ENCODE measurements at places on chromosomes 3 and 15.
A peak's percentile ranks its signal among the peaks of the same experiment; 100 is the strongest.

DNA sequence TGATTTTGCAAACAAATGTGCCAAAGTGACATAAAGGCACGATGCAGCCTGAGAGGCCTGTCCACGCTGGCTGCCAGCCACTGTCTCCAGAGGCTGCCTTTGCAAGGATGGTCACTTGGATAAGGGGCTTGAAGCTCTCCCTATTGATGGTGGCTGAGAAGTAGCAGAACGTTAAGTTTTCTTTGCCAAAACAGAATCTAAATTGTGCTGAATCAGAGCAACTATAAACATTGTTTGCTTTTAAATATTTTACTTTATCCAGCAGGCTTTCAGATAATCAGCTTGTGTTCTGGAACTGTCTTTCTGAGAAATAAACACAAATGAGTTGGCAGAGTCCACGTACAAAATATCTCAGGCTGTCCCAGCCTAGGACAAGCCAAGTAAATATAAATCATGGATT lies 23.8 kb upstream of the CNBP start:
- no peak for DNase-seq

DNA sequence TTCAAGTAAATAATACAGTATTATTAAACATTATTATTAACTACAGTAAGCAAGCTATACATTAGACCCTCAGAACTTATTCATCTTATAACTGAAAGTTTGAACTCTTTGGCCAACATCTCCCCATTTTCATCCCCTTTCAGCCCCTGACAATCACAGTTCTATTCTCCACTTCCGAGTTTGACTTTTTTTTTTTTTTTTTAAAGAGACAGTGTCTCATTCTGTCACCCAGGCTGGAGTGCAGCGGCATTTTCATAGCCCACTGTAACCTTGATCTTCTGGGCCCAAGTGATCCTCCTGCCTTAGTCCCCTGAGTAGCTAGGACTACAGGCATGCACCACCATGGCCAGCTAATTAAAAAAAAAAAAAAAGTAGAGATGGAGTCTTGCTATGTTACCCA lies 41.3 kb upstream of the LRIG1 start:
- DNase-seq, result no peak

DNA sequence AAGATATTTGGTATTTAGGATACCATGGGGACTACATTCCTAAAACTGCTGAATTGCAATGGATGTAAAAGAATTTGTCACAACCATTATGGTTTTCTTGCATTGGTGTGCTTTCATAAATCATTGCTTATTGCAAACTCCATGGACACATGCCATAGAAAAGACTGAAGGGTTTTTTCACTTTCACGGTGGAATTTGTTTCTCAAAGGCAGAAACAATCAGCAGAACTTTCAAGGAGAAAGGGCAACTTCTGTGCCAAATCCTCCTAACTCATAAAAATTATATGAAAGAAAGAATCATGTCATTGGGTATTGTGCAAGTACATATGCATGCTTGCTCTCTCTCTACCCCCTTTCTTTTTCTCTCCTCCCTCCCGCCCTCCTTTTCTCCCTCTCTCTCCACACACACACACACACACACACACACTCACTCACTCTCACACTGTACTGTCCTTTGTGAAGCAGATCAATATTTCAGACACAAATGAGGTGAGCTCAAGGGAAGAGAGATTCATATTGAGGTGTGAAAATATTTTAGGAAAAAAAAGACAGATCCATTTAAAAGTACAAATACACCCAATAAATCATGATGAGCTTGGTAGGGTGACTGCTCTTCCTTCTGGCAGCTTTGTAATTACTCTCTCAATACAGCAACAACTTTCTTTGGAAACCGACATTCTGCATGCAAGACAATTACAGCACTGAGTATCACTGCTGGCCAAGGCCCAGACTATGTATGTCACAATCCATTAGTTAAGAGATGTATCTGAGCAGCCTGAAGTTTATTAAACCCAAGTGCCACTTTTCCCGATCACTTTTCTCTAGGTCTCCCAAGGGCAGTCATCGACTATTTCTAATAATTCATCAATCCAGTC lies 492.6 kb downstream of the TUSC7 start:
- DNase-seq, result no peak

- no peak for DNase-seq
Measured at GRCh38 chr3:59444294-59444671, 394.5 kb upstream of the CFAP20DC start.

- no peak for DNase-seq
Measured at GRCh38 chr3:99332718-99333117, 305.7 kb upstream of the COL8A1 start.

GRCh38 chr15:76840830-76841460 lies 64.2 kb downstream of the SCAPER start:
- DNase-seq, result no peak

GRCh38 chr15:67009576-67010569 lies 55.5 kb upstream of the SMAD3 start:
- DNase-seq, result no peak

GRCh38 chr3:169344465-169344864 lies 319.0 kb downstream of the MECOM start:
- no peak for DNase-seq

- no peak for DNase-seq
Measured at GRCh38 chr15:70220490-70221096, 122.9 kb upstream of the TLE3 start.

GRCh38 chr15:41952013-41952563 lies 20.3 kb downstream of the EHD4 start:
- no peak for DNase-seq

DNA sequence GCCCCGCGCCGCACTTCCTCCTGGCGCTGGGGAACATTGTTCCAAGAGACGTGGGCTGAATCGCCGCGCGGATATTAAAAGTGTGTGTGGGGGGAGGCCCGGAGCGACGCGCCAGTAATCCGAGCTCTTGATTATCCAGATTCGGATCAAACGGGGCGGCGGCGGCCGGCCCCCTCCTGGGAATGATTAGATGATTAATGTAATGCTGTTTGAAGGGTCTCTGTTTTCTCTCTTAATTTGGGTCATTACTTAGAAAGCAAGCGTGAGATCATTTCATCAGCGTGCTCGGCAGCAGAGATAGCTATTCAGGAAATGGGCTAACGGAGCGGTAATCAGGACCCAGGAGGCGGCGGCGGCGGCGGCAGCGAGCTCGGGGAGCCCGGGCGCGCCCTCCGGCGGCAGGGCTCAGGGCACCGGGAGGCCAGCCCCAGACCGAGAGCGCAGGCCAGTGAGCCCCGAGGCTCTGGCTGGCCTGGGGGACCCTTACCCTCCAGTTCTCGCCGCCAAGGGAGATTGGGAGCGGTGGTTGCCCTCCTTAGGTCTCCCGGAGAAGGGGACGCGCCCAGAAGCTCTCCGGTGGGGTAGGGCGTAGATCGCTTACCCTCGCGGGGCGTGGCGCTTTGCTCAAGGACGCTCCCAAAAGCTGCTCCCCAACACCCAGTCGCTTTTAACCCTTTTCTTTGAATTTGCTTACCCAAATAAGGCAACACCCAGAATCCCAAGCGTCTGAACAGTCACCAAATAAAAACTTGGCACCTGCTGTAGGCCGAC lies 4.5 kb downstream of the FEZF2 start:
- no peak for DNase-seq

- no peak for DNase-seq
Measured at GRCh38 chr15:52796753-52797520, 6.8 kb upstream of the ONECUT1 start.

DNA sequence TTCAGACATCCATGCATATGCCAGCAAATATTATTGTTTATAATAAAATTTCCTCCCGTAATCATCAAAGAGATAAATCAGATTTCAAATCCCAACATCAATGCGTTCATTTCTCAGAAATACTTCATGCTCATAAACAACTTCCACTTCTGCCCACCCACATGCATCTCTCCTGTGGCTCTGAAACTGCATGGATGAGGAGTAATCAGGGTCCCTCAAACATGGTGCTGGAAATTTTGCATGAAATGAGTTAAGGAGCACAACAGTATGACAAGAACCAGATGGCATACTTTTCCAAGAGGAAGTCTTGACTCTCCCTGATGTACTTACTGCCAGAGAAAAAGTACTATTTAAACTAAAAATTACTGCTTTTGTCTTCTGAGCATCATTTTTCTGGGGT lies 26.9 kb upstream of the MFSD1 start:
- no peak for DNase-seq

GRCh38 chr15:73851689-73852088 lies 21.7 kb upstream of the TBC1D21 start:
- no peak for DNase-seq

DNA sequence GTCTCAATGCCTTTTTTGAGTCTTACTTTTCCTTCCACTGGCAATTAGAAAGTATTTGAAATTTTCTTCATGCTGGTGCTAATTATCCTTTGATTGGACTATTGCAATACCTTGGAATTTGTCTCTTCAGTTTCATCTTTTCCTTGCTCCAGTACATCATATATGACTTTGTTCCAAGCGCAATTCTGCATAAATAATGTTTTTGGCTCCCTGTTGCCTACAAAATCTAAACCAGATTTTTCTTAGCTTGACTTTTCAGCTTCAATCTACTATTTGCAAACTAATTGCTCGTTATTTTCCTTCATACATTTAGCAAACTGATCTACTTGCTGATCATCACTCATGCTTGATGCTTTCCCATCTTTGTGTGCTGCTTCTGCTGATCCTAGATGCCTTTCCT lies 230.8 kb upstream of the GPR149 start:
- DNase-seq, result no peak

DNA sequence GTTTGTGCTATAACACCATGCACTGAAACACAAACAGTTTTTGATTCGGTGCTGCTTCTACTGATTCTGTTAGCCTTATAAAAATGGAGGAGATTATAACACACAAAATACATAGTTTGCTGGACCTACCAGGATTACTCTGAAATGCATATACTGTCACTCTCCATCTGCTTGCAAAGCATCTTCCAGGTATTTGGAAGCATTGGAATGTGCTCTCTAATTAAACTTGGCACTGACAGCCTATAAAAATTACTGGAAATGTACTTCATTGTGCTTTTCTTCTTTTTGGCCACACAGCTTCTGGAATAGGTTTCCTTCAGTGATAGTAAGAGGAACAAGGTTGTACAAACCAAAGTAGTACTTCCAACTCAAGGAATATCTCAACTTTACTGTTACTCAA lies 376.1 kb downstream of the UNC13C start:
- no peak for DNase-seq

DNA sequence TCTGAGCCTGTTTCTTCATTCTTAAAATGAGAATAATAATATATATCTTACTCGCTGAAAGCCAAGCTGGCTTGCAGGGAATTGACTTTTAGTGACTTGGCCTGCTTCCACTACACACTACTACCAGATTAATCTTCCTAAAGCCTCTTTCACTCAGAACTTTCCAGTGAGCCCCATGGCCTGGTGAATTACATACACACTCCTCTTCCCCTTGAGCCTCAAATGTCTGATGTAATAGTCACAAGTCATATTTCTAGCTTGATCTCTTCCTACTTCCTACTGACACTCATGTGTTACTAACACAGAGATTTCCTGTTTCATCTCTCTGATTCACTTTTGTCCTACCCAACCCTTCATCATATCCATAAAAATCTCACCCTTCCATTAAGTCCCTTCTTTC lies 82.7 kb upstream of the SOX2 start:
- DNase-seq, result no peak

- no peak for DNase-seq
Measured at GRCh38 chr3:142725357-142725739, 1.5 kb downstream of the TRPC1 start.

DNA sequence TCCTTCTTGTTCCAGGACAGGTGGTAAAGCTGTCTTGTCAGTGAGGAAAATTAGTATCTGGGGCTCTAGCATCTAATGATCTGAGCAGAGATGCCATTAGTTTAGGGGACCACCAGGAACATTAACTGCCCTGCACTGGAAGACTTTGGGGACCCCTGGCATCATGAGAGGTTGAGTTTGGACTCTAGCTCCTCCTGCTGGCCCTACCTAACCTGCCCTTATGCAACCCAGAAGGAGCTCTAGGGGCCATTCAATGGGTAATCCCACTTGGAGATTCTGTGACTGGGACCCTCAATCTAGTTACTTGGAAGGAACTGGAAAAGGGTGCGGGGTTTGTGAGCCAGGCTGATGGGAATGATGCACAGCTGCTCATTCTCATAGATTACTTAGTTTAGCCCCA lies 451.0 kb downstream of the EPHB1 start:
- DNase-seq, result no peak

DNA sequence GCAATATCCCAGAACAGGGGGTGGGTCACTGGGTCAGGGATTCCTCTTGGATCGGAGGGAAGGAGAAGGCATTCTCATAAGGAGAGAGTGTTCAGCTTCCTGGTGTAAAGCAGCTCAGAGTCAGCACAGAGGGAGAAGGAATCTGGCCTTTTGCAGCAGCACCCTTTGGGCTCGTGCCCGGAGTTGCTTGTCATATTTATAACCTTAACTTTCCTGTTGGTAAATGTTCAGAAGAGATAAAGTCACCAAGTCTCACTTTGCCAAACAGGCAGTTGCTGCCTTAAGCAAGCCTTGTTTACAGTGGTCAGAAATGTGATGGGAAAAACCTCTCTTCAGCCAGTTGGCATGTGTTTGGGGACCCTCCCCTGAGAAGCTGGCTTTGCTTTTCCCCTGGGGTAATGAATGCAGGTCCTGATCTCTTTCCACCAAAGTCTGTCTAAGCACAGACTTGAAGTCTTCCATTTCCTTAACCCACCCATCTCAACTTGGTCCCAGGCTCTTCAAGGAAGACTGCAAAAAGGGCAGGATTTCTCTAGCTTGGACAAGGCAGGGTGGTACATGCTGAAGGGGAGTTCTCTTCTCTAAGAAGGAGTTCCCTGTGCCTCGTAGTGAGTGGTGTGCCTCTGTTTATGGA lies 206.9 kb upstream of the BHLHE40 start:
- DNase-seq, result peak; percentile 5

- no peak for DNase-seq
Measured at GRCh38 chr3:18012436-18012835, 270.0 kb upstream of the TBC1D5 start.

DNA sequence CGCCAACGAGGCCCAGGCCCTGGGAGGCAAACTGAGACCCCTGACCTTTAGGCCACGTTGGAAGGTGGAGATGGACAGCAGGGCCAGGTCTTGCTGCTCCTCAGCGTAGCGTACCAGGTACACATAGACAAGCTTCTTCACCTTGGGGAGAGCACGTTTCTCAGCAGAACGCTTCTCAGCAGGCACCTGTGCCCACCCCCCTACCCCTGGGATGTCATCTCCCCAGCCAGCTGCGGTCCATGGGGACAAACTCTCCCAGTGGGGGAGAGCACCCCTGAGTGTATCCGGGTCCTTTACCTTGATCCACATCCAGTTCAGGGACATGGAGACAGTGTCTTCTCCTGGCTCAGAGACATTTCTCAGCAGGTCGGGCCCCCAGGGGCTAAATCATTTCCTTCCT lies 21.0 kb downstream of the AP3B2 start:
- no peak for DNase-seq

DNA sequence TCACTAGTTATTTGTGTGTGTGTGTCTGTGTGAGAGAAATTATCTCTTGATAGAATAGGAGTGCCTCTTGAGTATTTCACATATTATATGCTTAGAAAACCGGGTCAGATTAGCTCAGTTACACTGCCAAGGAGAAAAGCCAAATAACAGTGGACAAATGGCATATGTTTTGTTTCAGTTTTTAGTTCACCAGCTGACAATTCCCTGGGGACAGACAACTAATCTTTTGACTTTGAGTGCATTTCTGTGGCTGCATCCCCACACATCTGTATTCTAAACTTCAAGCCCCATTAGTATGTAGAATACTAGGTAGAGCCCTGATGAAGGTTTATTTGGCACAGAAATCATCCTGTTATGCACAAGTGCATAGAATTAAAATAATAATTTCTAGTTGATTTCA lies 227.7 kb upstream of the CNTN3 start:
- no peak for DNase-seq

GRCh38 chr3:57068437-57069089 lies 8.1 kb downstream of the SPATA12 start:
- DNase-seq, result peak; percentile 18
